Activated naive CD4-positive, alpha-beta T cell treated with Interleukin-2 at 50 U/mL for 16 hours (primary cell): ENCODE measurements at places on chromosomes 2 and 18.
A peak's percentile ranks its signal among the peaks of the same experiment; 100 is the strongest.

GRCh38 chr2:69385443-69386151 lies 1.4 kb downstream of the GFPT1 start:
- no peak for DNase-seq

GRCh38 chr18:2336690-2337392 lies 234.5 kb downstream of the METTL4 start:
- no peak for DNase-seq

GRCh38 chr2:240839152-240840143 lies 19.4 kb upstream of the KIF1A start:
- DNase-seq, result no peak

DNA sequence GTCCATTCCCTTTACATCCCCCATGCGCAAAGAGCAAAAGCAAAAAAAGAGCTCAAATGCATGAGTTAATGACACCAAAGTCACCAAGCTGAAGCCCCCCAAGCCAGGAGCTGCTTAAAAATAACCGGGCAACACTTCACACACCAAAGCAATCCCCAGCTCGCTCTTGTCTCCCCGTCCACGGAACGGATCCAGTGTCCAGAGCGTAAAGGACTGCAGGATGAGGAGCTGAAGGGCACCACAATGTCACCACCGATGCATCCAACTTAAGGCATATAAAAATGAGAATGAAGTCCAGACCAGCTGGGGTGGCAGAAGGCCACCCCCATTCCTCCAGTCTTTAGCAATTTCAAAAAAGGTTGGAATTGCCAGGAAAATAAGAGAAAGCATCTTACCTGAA lies 8.7 kb downstream of the SMAD7 start:
- DNase-seq, result no peak

DNA sequence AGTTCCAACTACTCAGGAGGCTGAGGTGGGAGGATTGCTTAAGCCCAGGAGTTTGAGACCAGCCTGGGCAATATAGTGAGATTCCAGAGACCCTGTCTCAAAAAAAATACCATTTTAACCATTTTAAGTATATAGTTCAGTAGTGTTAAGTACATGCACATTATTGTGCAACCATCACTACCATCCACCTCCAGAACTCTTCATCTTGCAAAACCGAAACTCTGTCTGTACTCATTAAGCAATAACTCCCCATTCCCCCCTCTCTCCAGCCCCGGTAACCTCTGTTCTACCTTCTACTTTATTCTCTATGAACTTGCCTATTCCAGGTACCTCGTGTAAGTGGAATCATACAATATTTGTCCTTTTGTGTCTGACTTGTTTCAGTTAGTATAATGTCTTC lies 86.4 kb downstream of the GFPT1 start:
- DNase-seq, result no peak

DNA sequence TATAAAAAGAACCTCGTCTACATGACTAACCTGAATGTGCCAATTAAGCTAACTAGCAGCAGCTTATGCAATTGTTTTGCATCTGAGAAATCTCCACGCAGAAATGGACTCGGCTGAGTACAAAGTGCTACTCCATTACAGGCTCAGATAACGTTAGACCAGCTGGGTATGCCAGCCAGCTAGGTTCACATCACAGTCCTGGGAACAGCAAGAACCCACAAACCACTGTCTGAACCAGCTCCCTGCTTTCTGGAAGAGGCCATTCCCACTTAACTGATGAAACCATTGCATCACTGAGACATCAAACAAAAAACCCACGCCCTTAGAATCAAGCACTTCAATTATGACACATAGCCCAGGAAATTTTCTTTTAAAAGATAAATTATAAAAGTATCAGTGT lies 202.7 kb downstream of the CYRIA start:
- DNase-seq, result no peak

- no peak for DNase-seq
These were observed 2.7 kb upstream of the FECH start for GRCh38 chr18:57589161-57589560.

GRCh38 chr2:102603904-102604303 lies 15.4 kb upstream of the SLC9A2 start:
- DNase-seq, result no peak

- DNase-seq, result peak; percentile 67
These were observed 94.3 kb downstream of the CDCA7 start for GRCh38 chr2:173448938-173449471.

- no peak for DNase-seq
These were observed 493.2 kb downstream of the CCDC85A start for GRCh38 chr2:56676966-56677365.

DNA sequence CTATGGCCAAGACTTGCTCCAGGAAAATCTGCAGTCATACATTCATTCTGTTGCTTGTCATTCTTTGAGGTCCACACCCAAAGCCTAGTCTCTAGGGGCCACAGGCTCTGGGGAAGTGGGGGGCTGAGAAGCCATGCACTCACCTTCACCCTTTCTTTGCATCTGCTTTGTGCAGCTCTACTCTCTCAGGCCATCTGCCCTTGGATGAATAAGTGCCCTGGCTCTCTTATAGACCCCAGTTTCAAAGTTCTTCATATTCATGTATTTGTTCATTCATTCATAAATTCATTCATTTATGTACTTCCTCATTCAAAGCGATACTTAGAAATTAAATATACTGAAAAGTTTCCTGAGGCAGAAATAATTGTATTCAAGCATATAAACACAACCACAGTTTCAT lies 130.3 kb upstream of the FAM98A start:
- DNase-seq, result no peak

GRCh38 chr2:190792956-190793888 lies 87.4 kb upstream of the GLS start:
- no peak for DNase-seq

DNA sequence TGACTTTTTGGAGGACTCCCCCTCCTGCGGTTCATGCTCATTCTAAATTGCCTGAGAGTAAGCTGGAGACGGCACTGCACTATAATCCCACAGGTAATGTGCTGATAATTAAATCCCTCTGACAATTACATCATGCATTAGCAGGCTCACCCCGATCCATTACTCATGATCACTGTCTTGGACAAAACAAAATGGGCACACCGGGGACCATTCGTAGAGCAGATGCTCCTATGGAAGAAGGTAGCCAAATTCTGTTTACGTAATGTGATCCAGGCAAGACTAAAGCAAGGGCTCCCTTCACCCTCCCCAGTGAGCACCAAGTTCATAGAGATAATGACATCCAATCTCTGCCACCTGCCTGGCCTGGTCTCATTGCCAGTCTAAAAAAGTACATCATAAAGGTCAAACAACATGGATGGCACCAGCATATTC lies 657.1 kb upstream of the SOX11 start:
- no peak for DNase-seq

DNA sequence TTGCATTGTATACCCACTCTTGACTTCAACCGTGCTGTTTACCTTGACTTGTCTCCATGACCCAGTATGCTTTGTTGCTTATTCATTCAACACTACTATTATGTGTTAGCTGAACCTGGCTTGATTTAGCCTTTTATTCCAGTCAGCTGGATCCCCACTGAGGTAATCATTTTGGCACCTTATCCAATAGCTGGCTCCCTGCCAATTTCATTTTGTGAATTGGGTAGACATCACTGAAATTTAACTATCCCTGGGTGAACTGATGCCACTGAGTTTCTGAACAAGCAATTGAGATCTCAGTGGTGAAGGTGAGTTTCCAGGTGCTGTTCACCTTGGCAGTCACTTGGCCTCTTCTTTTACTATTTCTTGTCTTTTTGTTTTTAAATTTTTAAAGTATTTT lies 584.3 kb downstream of the ADCYAP1 start:
- no peak for DNase-seq
